ENCODE measurements at places on chromosomes 3 and 15.

DNA sequence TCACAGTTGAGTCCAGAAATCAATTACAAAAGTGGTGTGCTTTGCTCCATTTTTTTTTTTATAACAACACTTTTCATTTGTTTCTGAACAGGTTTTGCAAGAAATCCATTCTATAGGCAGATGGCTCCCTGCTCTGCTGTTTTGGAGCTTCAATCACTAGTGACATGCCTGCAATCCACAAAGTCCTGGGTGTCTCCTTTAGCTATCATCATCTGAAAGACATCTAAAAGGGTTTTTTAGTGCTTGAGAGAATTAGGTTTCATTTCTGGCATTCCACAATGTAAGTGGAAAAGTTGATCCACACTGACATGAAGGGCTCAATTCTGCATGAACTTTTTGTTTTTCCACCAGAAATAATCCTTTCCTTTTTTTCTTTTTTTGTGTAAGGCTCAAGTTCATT, 24.0 kb upstream of the MEIS2 start:
- DNase-seq = no peak

GRCh38 chr15:52112203-52112750, 298 bp downstream of the BCL2L10 start:
- peak; percentile 15 for DNase-seq

GRCh38 chr3:89572261-89572660, 464.8 kb downstream of the EPHA3 start:
- no peak for DNase-seq

- DNase-seq = no peak
These were observed 636 bp downstream of the TBC1D21 start for GRCh38 chr15:73873889-73874511.

Measured in naive thymus-derived CD8-positive, alpha-beta T cell (primary cell).